Hepatocyte (in vitro differentiated cells): ENCODE measurements at places on chromosomes 16 and 17. TPM values are rescaled to one million over a fixed set of nuclear protein-coding genes. Genes with fewer than 3 reads are reported as not detected.

DNA sequence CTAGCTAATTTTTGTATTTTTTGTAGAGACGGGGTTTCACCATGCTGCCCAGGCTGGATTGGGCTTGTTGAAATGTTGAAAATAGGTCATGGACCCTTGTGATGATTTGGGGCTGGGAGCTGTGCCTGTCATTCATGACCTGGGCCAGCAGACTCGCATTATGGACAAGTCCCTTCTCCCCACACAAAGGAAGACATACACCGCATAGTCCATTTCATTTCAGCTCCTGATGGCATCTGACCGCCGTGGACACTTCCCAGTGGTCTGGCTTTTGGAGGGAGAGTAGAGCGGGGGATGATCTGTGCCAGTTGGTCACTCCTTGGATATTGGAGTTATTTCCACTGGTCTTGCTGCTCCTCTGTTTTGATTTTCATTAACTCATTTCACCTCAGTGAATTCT, 34.8 kb downstream of the MPRIP start:
- no peaks in the 10 kb centered on the region for H3K27me3 ChIP-seq
- H3K36me3 ChIP-seq: no peaks in the 10 kb centered on the region
- H3K27ac ChIP-seq: peak overlapping the region; percentile 87
- H3K4me3 ChIP-seq: no peak overlapping the region
- DNase-seq: no peak

DNAH9 gene
- total RNA-seq: 1.2 and 3.8 TPM in 2 replicates

- H3K4me1 ChIP-seq: no peaks in the 10 kb centered on the region
- peaks cover 50% of the 10 kb centered on the region for H3K27me3 ChIP-seq
- no peaks in the 10 kb centered on the region for H3K36me3 ChIP-seq
- H3K27ac ChIP-seq: no peak overlapping the region
Observed at GRCh38 chr17:47738178-47738577, 5.1 kb downstream of the TBX21 start.

- H3K27me3 ChIP-seq: no peaks in the 10 kb centered on the region
- peak overlapping the region; percentile 37 for H3K27ac ChIP-seq
- peaks cover 9% of the 10 kb centered on the region for H3K4me1 ChIP-seq
- H3K36me3 ChIP-seq: no peaks in the 10 kb centered on the region
- no peak overlapping the region for H3K4me3 ChIP-seq
Observed at GRCh38 chr17:11363565-11364117, 122.6 kb downstream of the SHISA6 start.

- H3K4me1 ChIP-seq: no peaks in the 10 kb centered on the region
- no peaks in the 10 kb centered on the region for H3K27me3 ChIP-seq
- H3K4me3 ChIP-seq: no peak overlapping the region
- H3K36me3 ChIP-seq: no peaks in the 10 kb centered on the region
Observed at GRCh38 chr16:26526633-26527032, 540.1 kb upstream of the C16orf82 start.

GPR139 gene
- not detected in 2 replicates for total RNA-seq

DNA sequence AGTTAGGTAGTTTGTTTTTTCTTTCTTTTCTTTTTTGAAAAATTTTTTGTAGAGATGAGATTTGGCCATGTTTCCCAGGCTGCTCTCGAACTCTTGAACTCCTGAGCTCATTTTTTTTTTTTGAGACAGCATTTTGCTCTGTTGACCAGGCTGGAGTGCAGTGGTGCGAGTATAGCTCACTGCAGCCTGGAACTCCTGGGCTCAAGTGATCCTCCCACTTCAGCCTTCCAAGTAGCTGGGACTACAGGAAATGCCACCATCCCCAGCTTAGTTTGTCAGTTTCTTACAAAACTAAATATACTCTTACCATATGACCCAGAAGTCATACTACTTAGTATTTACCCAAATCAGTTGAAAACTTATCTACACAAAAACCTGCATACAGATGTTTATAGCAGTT, 14.4 kb upstream of the FBXO47 start:
- H3K4me1 ChIP-seq: no peaks in the 10 kb centered on the region
- no peak overlapping the region for H3K4me3 ChIP-seq
- H3K27ac ChIP-seq: no peak overlapping the region
- H3K27me3 ChIP-seq: no peaks in the 10 kb centered on the region
- DNase-seq: no peak

NXPH3 gene
- total RNA-seq: 0.40 and 1.2 TPM in 2 replicates

GRCh38 chr16:19858340-19859018, 26.2 kb downstream of the GPRC5B start:
- H3K27me3 ChIP-seq: no peaks in the 10 kb centered on the region
- H3K4me1 ChIP-seq: no peaks in the 10 kb centered on the region
- no peak for DNase-seq
- no peak overlapping the region for H3K27ac ChIP-seq
- H3K4me3 ChIP-seq: no peak overlapping the region
- H3K36me3 ChIP-seq: no peaks in the 10 kb centered on the region

GRCh38 chr16:89099905-89100304, 6.3 kb downstream of the ACSF3 start:
- no peak for DNase-seq
- H3K27ac ChIP-seq: no peak overlapping the region
- no peaks in the 10 kb centered on the region for H3K27me3 ChIP-seq
- H3K36me3 ChIP-seq: no peaks in the 10 kb centered on the region
- peaks cover 25% of the 10 kb centered on the region for H3K4me1 ChIP-seq
- no peak overlapping the region for H3K4me3 ChIP-seq

GRCh38 chr17:43745541-43745940, 13.1 kb downstream of the SOST start:
- no peaks in the 10 kb centered on the region for H3K4me1 ChIP-seq
- DNase-seq: no peak
- H3K27ac ChIP-seq: no peak overlapping the region
- no peaks in the 10 kb centered on the region for H3K36me3 ChIP-seq
- H3K4me3 ChIP-seq: no peak overlapping the region
- H3K27me3 ChIP-seq: peaks cover 7% of the 10 kb centered on the region

DNA sequence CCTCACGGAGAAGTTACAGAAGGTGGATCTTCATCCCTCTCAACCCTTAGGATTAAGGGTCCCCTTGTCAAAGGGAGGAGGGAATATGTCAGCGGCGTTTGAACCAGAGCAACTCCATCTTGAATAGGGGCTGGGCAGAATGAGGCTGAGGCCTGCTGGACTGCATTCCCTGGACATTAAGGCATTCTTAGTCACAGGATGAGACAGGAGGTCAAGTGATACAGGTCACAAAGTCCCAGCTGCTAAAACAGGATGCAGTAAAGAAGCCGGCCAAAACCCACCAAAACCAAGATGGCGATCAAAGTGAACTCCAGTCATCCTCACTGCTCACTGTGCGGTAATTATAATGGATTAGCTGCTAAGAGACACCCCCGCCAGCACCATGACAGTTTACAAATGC, 36.7 kb downstream of the RBFOX3 start:
- H3K27ac ChIP-seq: no peak overlapping the region
- H3K4me1 ChIP-seq: peaks cover 4% of the 10 kb centered on the region
- H3K27me3 ChIP-seq: no peaks in the 10 kb centered on the region
- DNase-seq: no peak
- no peaks in the 10 kb centered on the region for H3K36me3 ChIP-seq

DNA sequence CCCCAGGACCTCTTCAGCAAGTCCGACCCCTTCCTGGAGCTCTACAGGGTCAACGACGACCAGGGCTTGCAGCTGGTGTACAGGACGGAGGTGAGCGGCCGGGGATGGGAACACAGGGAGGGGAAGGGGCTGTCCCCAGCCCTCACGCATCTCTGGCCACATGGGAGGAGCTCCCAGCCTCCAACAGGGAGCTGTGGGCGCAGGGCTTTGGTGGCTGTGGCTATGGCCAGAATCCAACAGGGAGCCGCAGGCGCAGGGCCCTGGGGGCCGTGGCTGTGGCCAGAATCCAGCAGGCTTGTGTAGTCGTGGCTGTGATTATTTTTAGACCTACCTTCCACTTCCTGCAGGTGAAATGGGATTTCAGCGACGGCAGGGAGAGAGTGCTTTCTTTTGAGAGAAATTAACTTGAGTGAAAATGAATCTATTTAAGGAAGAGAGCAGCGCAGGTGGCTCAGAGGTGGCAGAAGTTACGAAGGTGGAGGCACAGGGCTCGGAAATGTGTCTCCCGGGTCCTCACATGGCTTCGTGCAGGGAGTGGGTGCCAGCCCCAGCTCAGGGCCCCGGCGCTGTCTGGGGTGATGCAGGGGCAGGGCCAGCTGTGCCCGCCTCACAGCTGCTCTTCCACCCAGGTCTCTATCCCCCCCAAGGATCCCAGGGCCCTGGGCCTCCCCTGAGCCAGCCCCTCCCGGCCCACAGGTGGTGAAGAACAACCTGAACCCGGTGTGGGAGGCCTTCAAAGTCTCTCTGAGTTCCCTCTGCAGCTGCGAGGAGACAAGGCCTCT, 9.4 kb downstream of the CPNE7 start:
- no peaks in the 10 kb centered on the region for H3K27me3 ChIP-seq
- no peak overlapping the region for H3K4me3 ChIP-seq
- H3K4me1 ChIP-seq: no peaks in the 10 kb centered on the region
- no peaks in the 10 kb centered on the region for H3K36me3 ChIP-seq
- no peak overlapping the region for H3K27ac ChIP-seq
- no peak for DNase-seq

- H3K36me3 ChIP-seq: no peaks in the 10 kb centered on the region
- no peaks in the 10 kb centered on the region for H3K4me1 ChIP-seq
- H3K4me3 ChIP-seq: no peak overlapping the region
- no peaks in the 10 kb centered on the region for H3K27me3 ChIP-seq
- H3K27ac ChIP-seq: no peak overlapping the region
Observed at GRCh38 chr16:12375046-12375740, 398.7 kb downstream of the SNX29 start.

- no peak within 1 kb of the TSS for H3K27ac ChIP-seq
- H3K36me3 ChIP-seq: no peaks in the 10 kb centered on the region
- no peaks in the 10 kb centered on the region for H3K4me1 ChIP-seq
- DNase-seq: no peak
Observed at GRCh38 chr17:27630607-27631410, at the start of gene LGALS9. LGALS9 (plus strand) TSS chr17:27631188; CDS start chr17:27631266, 78 bp downstream.

GRCh38 chr16:88282564-88283395, 100.0 kb upstream of the ZNF469 start:
- no peak overlapping the region for H3K27ac ChIP-seq
- H3K27me3 ChIP-seq: no peaks in the 10 kb centered on the region
- no peaks in the 10 kb centered on the region for H3K36me3 ChIP-seq
- peak; percentile 40 for DNase-seq
- H3K4me1 ChIP-seq: peaks cover 10% of the 10 kb centered on the region
- H3K4me3 ChIP-seq: no peak overlapping the region

ELAC2 gene
- total RNA-seq: 39.6 and 60.2 TPM in 2 replicates

DNA sequence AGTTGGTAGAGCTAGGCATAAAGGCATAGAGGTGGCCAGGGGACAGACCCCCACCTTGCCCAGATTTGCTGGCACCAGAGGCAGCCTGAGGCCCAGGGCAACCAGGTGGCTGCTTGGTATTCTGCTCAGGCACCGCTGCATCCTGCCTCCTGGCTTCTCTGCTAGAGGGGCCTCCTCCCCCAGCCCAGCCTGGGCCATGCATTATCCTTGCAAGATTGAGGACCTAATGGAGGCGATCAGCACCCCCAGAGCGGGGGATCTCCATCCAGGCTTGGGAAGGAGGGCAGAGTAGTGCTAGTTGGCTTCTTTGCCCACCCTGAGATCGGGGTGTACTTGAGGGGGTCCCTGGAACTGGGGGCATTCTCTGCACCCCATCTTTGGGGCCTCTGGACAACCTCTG, 23.8 kb downstream of the CDK5RAP3 start:
- H3K27ac ChIP-seq: no peak overlapping the region
- no peaks in the 10 kb centered on the region for H3K36me3 ChIP-seq
- no peak overlapping the region for H3K4me3 ChIP-seq

OMG gene
- 0.12 TPM in 1 of 2 replicates, not detected in the other for total RNA-seq

- H3K36me3 ChIP-seq: no peaks in the 10 kb centered on the region
- peaks cover 11% of the 10 kb centered on the region for H3K4me1 ChIP-seq
- H3K27me3 ChIP-seq: peaks cover 10% of the 10 kb centered on the region
Observed at GRCh38 chr17:34368196-34368945, 5.3 kb upstream of the CCL1 start.

FOXN1 gene
- total RNA-seq: not detected in 2 replicates

DNA sequence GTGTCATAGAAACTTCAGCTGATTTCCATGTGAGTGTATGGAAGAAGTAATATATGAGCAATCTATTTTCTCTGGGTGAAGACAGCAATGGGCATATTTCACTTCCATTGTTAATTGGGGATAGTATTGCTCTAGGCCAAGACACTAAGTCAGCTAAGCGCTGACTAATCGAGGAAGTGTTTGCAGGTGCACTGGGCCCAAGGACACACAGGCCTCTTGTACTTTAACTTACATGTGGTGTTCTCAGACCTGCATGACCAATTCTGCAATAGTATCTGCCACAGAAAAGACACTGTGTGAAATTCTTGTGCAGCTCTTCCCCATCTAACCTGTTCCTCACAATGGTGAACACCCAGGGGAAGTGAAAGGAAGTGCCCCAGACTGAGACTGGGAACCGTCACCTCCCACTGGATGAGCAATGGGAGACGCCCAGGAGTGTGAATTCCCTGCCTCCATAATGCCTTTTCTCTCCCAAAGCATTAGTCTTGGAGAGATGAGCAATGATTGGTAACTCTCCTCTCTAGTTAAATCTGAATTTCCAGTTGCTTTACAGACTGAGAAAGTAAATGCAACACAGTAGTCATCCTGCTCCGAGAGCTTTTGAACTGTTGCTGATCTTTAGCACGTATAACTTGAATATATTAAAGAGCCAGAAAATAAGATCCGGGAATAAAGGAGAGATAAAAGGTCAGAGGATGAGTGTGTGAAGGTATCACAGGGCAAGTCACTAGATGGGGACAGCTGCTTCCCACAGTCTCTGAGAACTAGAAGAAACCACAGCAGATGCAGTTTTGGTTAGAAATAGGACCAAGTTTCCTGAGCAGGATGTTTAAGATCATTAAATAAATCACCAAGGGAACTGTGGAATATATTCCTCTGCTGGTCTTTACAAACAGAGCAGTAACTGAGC, 82.6 kb downstream of the CDK5R1 start:
- no peak for DNase-seq
- no peaks in the 10 kb centered on the region for H3K27me3 ChIP-seq
- H3K27ac ChIP-seq: no peak overlapping the region
- H3K36me3 ChIP-seq: no peaks in the 10 kb centered on the region

DNA sequence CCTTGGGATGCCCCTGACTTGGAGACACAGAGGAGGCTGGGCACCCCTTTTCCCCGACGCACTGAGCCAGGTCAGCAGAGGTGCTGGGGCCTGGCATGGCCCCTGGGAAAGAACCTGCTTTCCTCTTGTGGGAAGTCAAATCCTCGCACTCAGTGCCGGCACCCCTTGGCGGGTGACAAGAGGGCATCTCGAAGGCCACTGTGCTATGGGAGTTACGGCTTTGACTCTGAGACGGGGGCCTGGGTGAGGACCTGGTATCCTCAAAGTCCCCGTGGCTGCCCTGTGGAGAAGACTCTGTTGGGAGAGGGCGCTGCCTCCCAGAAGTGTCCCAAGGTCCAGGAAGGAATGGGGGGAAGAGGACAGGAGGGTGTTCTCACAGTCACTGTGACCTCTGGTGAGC, 117.0 kb downstream of the METRNL start:
- H3K4me3 ChIP-seq: no peak overlapping the region
- H3K27me3 ChIP-seq: no peaks in the 10 kb centered on the region
- no peaks in the 10 kb centered on the region for H3K36me3 ChIP-seq
- H3K27ac ChIP-seq: no peak overlapping the region
- no peak for DNase-seq
